Mesangial cell (primary cell): ENCODE measurements at places on chromosomes 6 and 20. TPM values are rescaled to one million over a fixed set of nuclear protein-coding genes. Genes with fewer than 3 reads are reported as not detected.

Gene CNKSR3
- 4.7 and 16.0 TPM in 2 replicates for total RNA-seq

Gene EXOC2
- total RNA-seq: 18.3 and 25.6 TPM in 2 replicates

Gene CRISP2
- total RNA-seq: under 0.01 and 0.16 TPM in 2 replicates

Gene TRIM10
- total RNA-seq: not detected in 2 replicates

Gene RIMS1
- 0.51 and 1.1 TPM in 2 replicates for total RNA-seq
